A673 (cell line): ENCODE measurements at places on chromosomes 13 and 19.

GRCh38 chr13:93145199-93145598 is 81.4 kb upstream of the GPC6 start:
- DNase-seq: no peak

GRCh38 chr13:30725326-30726085 is 9.8 kb upstream of the ALOX5AP start:
- DNase-seq: no peak

DNA sequence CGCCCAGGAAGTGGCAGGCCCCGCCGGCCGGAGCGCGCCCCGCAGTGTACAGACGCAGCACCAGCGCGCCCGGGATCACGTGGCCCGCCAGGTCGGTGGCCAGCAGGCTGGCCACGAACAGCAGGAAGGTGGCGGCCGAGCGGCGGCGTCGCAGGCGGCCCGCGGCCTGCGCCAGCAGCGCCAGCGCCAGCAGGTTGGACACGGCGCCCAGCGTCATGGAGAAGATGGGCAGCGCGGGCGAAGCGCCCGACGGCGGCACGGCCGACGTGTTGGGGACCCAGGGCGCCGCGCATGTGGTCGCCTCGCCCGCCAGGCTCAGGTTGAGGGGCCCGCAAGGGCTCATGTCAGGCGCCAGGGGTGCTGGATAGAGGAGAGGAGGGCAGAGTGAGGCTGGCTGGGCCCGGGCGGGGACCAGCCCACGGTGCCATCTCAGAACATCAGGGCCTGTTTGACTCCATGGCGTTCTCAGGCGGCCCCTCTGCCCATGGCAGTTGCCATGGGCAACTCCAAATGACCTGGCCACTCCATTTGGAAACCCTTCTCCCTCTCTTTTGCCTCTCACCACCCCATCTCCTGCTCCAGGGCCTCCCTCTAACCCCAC is 1.1 kb downstream of the PTGER1 start:
- no peak for DNase-seq

DNA sequence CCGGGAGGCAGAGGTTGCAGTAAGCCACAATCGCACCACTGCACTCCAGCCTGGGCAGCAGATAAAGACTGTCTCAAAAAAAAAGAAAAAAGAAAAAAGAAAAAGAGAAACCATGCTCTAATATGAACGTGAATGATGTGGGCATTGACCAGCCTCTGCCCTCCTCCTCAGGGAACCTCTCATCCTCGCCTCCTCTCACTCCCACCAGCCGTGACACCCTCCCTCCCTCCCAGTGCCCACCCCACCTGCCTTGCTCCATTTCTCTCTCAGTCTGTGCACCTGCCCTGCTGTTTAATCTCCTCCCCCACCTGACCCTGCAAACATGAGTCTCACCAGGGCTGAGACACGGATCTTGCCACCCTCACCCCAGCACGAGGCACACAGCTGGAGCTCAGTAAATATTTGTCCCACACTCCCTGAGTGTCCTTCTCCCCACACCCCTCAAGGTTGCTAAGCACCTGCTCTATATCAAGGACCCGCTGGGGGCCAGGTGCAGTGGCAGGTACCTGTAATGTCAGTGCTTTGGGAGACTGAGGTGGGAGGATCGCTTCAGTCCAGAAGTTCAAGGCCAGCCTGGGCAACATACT is 7.5 kb upstream of the BCAT2 start:
- DNase-seq: no peak

DNA sequence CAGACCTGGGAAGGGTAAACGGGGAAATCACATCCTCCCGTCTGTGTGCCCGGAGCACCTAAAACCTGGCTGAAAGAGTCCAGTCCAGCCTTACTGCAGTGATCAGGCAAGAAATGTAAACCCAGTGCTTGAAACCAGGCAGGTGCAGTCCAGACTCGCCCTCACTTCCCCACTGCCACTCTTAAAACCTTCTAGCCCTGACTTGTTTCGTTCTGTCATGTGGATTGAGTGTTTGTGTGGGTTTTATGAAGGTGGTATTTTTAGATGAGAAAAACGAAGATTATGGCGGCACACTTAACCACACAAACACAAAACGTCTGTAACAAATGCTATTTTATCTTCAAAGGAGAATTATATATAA is 839 bp upstream of the CKAP2 start:
- DNase-seq: no peak

GRCh38 chr19:30482956-30483355 is 110.8 kb downstream of the ZNF536 start:
- DNase-seq: no peak

DNA sequence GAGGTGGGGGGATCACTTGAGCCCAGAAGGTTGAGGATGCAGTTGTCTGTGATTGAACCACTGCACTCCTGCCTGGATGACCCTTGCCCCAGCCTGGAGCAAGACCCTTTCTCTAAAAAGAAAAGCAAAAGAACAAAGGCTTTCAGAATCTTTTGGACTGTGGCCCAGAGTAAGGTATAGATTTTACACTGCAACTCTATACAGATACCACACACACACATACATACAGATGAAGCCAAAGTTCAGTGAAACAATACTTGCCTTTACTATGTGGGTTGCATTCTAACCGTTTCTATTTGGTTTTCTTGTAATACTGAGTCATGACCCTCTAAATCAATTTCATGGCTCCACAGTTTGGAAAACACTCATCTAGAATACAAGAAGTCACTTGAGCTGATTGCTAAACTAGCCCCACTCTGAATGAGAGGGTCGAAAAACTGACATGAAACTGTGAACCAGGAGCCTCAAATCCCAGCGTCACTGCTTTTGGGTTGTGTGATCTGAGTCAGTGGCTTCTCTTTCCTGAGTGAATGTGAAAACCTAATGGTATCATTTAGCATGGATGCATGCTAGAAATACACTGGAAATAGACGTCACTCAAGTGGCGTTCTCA is 756.1 kb downstream of the UQCRFS1 start:
- DNase-seq: no peak

GRCh38 chr19:18750295-18750970 is 40.7 kb downstream of the COMP start:
- no peak for DNase-seq

DNA sequence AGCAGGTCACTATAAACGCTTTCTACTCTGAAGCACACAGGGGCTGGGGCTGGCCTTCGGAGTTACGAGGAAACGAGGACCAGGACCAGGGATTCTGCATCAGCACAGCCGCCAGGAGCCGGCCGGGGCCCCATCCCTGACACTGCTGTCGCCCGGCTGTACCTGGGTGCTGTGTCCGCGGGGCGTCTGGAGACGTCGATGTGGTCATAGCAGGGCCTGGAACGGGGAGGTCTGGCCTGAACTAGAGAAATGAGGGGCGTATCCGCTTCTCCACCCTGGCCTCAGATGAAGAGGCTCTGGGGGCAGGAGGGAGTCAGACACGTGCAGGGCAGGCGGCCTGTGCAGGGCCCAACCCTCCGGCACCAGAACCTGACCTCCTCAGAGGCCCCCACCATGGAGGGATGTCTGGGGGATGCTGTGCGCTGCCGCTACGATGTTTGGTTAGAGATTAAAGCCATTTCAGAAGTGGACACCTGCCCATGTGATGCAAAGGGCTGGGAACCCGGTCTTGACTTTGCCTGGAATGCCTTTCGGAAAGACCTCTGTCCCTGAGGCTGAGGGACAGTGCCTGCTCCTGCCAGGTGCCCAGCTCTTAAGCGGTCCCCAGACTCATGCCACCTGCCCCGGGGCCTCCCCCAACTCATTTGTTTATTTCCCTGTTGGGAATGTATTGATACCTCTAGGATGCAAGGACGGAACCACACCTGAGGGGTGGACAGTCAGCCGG is 21.4 kb downstream of the GAS6 start:
- no peak for DNase-seq

GRCh38 chr13:113647351-113648215 is 10.4 kb downstream of the ATP4B start:
- peak; percentile 83 for DNase-seq

DNA sequence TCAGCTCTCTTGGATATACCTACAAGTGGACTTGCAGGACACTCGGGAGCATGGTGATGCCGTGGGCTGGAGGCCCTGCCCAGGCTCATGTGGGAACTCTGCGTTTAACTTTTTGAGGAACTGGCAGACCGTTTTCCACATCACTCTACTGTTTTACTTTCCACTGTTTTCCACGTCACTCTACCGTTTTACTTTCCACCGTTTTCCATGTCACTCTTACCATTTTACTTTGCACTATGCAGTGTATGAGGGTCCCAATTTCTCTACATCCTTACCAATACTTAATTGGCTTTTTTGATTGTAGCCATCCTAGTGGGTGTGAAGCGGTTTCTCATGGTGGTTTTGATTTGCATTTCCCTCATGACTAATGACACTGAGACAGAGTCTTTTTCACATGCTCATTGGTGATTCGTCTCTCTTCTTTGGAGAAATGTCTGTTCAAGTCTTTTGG is 40.5 kb downstream of the GATAD2A start:
- DNase-seq: no peak

DNA sequence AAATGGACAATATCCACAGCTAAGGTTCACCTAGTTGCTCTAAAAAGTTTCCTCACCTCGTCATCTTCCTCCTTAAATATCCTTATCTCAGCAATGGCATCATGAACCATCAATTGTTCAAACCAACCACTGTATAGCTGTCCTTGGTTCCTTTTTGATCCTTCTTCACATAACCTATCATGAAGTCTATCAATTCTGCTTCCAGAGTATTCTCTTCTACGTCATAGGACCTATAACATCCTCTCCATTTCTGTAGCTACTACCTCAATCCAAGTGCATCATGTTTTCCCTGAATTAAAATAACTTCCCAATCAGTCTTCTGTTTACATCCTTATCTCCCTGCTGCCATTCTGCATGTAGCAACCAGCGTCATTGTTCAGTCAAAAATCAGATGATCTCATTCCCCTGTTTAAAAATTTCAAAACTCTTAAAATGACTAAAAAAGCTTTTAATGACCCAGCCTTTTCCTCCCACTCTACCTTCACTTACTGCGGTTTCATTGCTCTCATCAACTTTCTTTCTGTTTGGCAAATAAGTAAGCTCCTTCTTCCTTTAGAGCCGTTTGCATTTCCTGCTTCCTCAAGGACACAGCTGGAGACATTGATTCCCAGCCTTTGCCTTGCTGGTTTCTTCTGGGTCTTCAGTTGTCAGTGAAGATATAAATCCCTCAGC is 223.9 kb upstream of the MIR17HG start:
- DNase-seq: peak; percentile 80
